Occipital lobe (tissue), 3 donors: ENCODE measurements at places on chromosomes 12 and 14. TPM values are rescaled to one million over a fixed set of nuclear protein-coding genes. Genes with fewer than 3 reads are reported as not detected.
A peak's percentile ranks its signal among the peaks of the same experiment; 100 is the strongest.

The FAM222A gene
- total RNA-seq: 2.5 TPM

GRCh38 chr12:77406219-77406905 is 341.0 kb upstream of the E2F7 start:
- no peak for DNase-seq

The CDH24 gene
- total RNA-seq: 10.3 TPM

The ASCL1 gene
- total RNA-seq: 21.1 TPM

- DNase-seq: no peak
These were observed 1.1 kb downstream of the SAV1 start for GRCh38 chr14:50666772-50667683.

GRCh38 chr12:46461907-46462640 is 89.5 kb upstream of the SLC38A2 start:
- no peak for DNase-seq

The LRP1-AS gene
- total RNA-seq: not detected

The GCN1 gene
- total RNA-seq: 53.7 TPM

GRCh38 chr12:50156641-50157040 is 10.5 kb downstream of the CERS5 start:
- DNase-seq: no peak

DNA sequence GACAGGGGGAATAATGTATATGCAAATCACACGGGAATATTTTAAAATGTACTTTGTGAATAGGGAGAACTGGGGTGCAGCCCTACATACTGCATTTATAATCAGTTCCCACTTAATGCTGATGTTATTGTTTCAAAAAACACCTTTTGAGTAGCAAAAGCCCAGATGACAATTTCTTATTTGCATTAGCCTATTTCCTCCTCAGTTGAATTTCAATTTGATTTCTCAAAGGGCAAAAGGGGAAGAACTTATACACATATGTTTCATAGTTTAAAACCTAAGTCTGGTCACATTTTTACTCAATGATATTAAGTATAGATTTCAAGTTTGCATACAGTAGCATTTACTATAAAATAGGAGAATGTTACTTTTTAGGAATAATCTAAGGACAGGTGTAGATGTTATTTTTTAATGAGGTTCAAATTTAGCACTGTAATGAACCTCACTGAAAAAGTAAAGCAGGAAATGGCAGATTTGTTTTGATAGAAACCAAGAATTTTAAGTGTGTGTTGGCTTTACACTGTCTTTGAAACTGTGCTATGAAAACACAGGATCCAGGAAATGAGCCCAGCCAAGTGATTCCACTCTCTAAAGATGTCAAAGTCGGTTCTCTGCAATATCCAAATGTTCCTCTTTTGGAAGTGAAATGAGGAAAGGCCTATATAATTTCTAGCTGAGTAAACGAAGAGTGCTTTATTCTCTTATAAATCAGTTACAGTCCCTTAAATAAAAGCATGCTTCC is 367.4 kb downstream of the BTG1 start:
- no peak for DNase-seq

- no peak for DNase-seq
These were observed 46.1 kb upstream of the DLK1 start for GRCh38 chr14:100680439-100681051.

The HCFC2 gene
- total RNA-seq: 84.4 TPM

The AMN gene
- total RNA-seq: not detected

GRCh38 chr12:64187794-64188193 is 34.3 kb downstream of the KICS2 start:
- no peak for DNase-seq

- no peak for DNase-seq
These were observed 11.8 kb upstream of the WSCD2 start for GRCh38 chr12:108117163-108117849.

The KRT71 gene
- not detected for total RNA-seq

The TMEM132C gene
- 4.8 TPM for total RNA-seq

DNA sequence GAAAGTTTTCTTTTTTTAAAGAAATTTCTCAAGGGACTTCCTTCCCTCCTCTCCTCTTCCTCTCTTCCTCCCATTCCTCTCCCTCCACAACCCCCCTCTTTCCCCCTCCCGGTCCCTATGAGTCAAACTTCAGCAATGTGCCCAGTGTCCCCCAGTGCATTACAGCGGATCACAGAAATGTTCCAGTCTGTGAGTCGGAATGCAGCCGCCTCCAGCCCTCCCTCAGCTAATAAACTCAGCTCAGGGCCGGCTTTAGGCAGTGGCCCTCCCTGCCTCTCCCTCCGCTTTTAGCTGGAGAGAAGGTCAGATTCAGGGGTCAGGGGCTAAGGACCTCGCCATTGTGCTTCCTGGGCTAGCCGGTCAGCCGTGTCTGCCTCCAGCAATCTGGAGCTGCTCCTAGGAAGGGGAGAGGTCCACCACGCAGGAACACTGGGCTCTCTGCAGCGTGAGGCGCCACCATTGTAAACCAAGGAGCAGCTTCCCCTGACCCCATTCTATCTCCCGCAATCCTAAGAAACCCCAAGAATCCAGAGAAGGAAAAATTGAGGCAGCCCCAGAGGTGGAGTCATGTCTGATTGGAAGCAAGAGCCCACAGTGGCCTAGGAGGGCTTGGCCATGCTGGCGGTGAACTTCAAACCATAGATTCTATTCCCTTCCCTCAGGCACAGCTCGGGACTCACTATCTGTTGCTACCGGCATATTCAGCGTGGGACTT is 1.1 kb upstream of the HDAC7 start:
- peak; percentile 42 for DNase-seq

The DIO2 gene
- total RNA-seq: 31.0 TPM

DNA sequence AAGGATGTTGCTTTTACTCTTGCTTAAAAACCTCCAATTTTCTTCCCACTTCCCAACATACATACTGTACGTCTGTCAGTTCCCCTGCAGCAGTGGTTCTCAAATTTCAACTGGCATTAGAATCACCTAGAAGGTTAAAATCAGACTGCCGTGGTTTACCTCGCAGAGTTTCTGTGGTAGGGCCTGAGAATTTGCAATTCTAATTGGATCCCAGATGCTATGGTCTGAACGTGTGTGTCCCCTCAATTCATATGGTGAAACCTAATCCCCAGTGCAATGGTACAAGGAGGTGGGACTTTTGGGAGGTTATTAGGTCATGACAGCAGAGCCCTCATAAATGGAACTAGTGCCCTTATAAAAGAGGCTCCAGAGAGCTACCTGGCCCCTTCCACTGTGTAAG is 226.9 kb downstream of the CRADD start:
- no peak for DNase-seq
